ENCODE measurements at places on chromosomes 2 and 18. TPM values are rescaled to one million over a fixed set of nuclear protein-coding genes. Genes with fewer than 3 reads are reported as not detected.

MEX3C gene
- polyA plus RNA-seq: 6.8 TPM

CCDC85A gene
- 2.8 TPM for polyA plus RNA-seq

SGPP2 gene
- 3.4 TPM for polyA plus RNA-seq

RMND5A gene
- polyA plus RNA-seq: 23.4 TPM

LRP1B gene
- polyA plus RNA-seq: not detected

AQP12A gene
- polyA plus RNA-seq: not detected

RPL37A gene
- 6,100 TPM for polyA plus RNA-seq

KDSR gene
- polyA plus RNA-seq: 21.0 TPM

CNGA3 gene
- not detected for polyA plus RNA-seq

SDC1 gene
- 0.30 TPM for polyA plus RNA-seq

DNA sequence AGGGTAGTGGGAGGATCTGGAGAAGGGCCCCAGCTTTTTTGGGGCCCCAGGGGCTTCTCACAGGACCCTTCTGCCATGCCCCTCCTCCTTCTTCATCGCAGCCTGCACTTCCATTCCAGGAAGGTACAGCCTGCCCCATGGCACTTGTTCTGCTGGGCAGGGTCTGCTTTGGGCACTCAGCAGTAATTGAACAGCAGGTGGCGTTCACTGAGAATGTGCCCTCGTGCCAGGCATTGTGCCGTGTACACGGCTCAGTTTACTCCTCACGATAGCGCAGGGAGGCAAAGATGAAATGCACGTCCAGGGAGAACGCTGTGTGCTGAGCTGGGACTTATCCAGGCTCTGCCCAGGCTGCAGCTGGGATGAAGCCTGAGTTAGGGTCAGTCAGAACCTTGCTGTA, 54.8 kb upstream of the ASB18 start:
- DNase-seq: no peak

DNA sequence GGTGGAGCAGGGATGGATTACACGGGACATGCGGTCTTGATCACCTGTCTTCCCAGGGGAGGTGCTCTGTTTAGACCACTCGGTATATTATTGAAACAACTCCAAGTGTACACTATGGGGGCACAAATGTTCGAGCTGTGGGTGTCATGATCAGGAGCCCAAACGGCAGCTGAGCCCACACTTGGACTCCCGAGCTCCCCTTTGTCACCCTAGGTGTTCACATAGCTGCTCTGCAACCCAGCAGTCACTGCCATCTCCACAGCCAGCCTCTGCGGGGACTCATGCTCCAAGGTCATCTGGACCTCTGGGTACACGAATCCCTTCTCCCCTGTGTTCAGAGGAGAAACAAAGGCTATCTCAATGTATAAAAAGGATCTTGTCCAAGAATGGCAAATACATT, 46.0 kb downstream of the CAPN13 start:
- DNase-seq: no peak

DNA sequence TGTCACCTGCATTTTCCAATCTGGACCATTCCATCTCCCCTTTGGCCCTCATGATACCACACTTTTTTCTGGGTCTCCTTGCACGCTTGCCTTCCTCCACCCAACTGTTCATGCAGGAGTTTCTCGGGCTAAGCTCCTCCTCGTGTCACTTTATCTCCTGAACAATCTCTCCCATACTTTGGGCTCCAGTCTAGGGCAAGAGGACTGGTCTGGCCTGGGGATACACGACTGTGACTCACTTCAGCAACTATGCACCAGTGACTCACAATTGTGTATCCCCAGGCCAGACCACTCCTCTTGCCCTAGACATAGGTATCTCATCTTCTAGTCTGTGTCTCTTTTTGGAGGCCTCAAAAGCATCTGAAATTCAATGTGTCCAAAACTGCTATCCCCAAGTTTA, 149.4 kb upstream of the PTPRM start:
- no peak for DNase-seq

- no peak for DNase-seq
Measured at GRCh38 chr2:234623521-234623991, 126.7 kb upstream of the ARL4C start.

DNA sequence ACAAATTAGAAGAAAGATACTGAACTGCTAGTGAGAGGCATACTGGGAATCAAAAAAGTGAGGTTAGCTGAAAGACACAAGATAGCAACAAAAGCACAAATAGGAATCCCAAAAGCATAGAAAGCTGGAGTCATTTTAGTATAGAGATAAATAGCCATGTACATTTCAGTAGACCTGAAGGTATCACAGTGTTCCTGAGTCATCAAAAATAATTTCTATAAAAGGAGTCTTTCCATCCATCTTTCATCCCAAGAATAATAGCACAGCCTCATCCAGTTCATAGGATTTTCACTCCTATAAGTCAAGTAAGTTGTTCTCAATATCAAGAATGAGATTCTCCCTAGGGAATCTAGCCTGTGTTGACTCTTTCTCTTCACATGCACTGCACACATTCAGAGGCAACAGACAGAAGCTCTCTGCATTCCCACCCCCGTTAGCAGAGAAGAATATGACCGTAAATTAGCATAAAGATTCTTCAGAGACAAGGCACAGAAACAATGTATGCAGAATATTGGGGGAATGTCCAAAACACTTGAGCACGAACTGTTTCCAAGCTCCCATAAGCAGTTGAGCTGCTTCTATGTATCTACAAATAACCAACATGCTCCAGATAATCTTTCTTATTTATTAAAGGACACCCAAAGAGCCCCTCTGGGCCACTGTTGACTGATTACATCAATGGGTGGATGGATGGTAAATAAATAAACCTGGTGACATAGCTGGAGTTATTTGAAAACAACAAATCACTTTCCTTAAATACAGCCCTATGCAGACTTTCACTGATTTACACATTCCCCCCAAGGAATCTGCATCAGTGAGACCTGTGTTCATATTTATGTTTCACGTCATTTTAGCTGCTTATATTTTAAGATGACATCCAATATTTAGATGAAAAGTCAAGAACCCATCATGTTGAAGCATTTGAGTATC, 174.5 kb upstream of the PKDCC start:
- DNase-seq: no peak

DNA sequence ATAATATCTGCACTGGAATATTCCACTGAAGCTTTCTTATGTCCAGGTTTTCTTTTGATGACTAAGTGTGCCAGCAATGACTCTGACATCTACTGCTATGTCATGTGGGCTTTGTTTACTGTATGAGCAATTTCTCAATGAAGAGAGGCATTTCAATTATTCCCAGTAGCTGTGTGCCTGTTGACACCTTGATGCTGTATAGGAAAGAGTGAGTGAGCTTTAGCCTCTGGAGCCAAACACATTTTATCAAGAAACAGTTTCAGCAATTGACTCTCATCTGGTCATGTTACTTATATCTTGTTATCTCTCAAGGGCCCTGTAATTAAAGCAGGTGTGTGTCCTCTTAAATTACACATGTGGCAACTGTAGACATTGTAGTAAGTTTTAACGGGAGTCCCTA, 493.2 kb upstream of the FANCL start:
- no peak for DNase-seq

GRCh38 chr2:205511221-205511620, 171.1 kb upstream of the NRP2 start:
- no peak for DNase-seq

DNA sequence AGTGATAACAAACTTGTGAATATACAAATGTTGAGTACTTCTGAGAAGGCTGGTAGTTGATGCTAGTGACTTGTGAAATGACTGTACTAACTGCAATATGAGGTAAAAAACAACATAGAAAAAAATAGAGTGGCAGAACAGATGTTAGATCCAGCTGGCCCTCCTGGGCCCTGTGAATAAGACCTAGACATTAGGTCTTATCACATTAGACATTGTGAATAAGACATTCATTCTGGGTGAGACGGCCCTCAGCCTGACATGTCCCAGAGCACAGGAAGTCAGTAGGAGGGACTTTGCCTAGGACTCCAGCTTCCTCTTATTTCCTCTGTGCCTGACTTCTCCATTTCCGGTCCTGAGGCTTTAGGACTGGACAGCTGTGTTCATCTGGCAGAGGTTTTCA, 22.9 kb downstream of the DOK1 start:
- DNase-seq: no peak

DNA sequence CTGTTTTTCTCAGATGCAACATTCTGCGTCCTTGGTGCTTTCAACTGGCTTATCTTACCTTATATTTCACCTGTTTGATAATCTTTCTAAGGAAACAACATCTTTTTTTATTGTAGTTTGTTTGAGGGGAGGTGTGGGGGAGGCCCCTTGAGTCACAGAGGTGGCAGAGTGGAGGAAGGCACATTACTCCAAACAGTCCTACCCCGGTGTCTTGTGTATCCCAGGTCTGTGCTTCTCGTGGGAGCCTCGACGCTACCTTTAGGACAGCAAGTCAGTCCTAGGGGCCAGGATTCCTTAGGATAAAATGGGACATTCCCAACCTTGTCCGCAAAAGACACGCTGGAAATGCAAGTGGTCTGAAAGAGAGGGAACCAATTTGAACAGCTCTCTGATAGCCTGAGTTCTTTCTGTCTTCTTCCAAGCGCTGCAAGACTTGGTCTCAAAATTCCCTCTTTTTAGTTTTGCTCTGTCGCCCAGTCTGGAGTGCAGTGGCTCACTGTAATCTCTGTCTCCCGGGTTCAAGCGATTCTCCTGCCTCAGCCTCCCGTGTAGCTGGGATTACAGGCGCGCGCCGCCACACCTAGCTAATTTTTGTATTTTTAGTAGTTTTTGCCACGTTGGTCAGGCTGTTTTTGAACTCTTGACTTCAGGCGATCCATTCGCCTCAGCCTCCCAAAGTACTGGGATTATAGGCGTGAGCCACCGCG, 4.0 kb downstream of the GATA6 start:
- DNase-seq: no peak

GRCh38 chr2:241092677-241093076, 9.4 kb downstream of the MTERF4 start:
- no peak for DNase-seq

DNA sequence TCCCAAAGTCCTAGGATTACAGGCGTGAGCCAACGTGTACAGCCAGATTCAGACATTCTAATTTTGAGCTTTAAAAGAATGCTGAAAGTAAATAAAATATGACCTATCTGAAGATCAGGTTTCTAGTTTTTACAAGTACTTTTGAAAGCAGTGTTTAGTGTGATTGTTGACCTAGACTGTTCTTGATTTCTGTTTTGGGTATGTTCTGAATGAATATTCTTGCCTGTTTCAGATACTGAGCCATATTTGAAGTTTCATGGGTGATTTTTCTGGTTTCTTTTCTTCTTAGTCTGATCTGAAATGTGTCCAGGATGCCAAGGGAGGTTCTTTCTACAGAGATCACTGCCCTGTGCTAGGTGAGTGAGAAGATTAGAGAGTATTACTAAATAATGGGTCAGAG, 37.2 kb downstream of the MIB1 start:
- DNase-seq: no peak

DNA sequence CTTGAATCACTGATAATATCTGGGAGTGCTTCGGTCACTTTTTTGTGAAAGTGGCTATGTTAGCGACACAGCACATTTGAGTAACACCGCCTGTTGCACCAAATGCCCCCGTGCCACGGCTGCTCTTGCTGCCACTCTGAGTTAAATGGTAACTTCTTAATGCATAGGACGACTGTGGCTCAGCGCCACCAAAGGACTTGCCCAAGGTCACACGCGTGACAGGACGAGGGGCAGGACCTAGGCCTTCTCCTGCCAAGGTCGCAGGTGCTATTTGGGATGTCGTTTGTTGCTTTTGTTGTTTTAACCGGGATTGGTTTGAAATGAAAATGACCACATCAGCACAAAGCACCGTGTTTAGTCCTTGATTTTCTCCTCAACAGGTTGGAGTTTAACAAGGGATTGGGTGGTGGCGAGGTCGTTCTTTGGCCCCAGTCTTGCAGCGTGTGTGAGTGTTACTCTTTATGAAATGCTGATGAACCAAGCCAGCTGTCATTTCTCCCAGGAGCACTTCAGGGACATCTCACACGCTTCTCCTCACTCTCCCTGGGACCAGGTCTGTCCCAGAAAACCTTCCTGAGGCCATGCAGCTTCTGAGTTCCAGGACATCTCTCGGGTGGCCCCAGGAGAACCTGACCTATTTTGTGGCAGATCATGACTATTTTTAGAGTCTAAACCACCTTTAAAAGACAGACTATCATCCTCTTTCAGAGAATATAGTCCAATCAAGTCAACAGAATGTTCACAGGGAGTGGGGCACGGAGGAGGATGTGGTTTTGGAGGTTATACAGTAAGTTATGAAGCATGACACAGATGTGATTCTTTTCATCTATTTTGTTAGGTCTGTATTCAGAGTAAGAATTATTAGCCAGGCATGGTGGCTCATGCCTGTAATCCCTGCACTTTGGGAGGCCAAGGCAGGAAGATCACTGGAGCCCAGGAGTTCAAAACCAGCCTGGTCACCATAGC, 49.9 kb downstream of the MTCL1 start:
- no peak for DNase-seq

GRCh38 chr2:227785293-227785692, 28.3 kb upstream of the CCL20 start:
- no peak for DNase-seq

- no peak for DNase-seq
Measured at GRCh38 chr2:18362696-18363095, 197.8 kb downstream of the RDH14 start.

DNA sequence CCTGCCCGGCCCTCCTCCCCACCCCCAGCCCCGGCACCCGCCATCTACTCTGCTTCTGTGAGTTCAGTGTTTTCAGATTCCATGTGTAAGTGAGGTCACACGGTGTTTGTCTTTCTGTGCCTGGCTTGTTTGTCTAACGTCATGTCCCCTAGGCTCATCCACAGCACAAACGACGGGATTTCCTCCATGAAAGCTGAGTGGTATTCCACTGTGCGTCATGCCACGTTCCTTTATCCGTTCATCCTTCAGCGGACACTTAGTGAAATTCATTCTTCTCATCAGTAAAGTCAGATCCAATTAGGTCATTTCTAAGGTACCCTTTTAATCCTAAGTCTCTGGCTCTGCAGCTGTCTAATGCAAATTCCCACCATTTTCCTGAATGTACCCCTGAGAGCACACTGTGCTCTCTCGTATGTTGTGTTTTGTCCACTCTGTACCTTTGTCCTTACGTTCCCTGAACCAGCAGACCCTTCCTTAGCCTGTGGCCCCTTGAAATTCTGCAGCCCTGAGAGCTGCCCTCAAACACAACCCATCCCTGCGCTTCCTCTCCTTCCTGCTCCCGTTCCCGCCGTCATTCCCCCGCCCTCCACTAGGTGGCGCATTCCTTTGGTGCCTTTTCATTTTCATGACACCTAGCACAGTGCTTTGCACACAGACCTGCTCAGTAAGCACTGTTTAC, 44.1 kb downstream of the TRAPPC12 start:
- DNase-seq: peak; percentile 79
